Left kidney (tissue), 8 donors: ENCODE measurements at places on chromosomes 12 and 14. TPM values are rescaled to one million over a fixed set of nuclear protein-coding genes. Genes with fewer than 3 reads are reported as not detected.

PPP4R4 gene
- 0.32 TPM for polyA plus RNA-seq

MMP19 gene
- polyA plus RNA-seq: 1.5 TPM

DPF3 gene
- polyA plus RNA-seq: 5.3 TPM

PTPRB gene
- 17.9 TPM for polyA plus RNA-seq

NUP107 gene
- 96.6 TPM for polyA plus RNA-seq

PLXNC1 gene
- polyA plus RNA-seq: 7.5 TPM

HSP90AA1 gene
- 768 TPM for polyA plus RNA-seq

PGF gene
- 5.5 TPM for polyA plus RNA-seq

KRT5 gene
- polyA plus RNA-seq: 0.22 TPM

CLEC4C gene
- polyA plus RNA-seq: 0.23 TPM

CBLN3 gene
- polyA plus RNA-seq: 3.7 TPM

C1S gene
- polyA plus RNA-seq: 53.5 TPM
